ENCODE measurements at places on chromosomes 1 and 21. TPM values are rescaled to one million over a fixed set of nuclear protein-coding genes. Genes with fewer than 3 reads are reported as not detected.

The PAPPA2 gene
- total RNA-seq: 1.2 TPM

The SNIP1 gene
- total RNA-seq: 11.4 TPM

The APOBEC4 gene
- total RNA-seq: not detected

The EVA1C gene
- total RNA-seq: 58.5 TPM

GRCh38 chr1:234091065-234091401 is 186.6 kb downstream of the SLC35F3 start:
- no peak for DNase-seq

- no peak for DNase-seq
Observed at GRCh38 chr1:219726480-219727272, 113.8 kb upstream of the ZC3H11B start.

DNA sequence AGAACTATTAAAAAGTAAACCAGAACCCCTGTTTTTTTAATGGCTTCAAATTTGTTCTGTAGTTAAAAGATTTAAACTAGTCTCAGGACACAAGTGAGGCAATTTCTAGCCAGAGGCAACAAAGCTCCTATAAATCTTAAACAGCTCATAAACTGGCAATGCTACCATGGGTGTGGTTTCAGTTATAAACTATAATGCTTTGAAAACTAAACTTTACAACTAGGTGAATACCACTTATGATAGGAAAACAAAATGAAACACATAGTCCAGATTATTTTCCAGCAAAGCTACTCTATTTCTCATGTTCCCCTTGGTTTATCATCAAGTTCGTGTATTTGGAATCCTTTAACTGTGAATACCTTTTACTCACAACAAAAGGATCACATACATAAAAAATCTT is 282.5 kb downstream of the VAV3 start:
- no peak for DNase-seq

- no peak for DNase-seq
Observed at GRCh38 chr21:21003701-21004100, 5.5 kb downstream of the NCAM2 start.

GRCh38 chr1:173570370-173571007 is 32.4 kb downstream of the SLC9C2 start:
- DNase-seq: no peak

DNA sequence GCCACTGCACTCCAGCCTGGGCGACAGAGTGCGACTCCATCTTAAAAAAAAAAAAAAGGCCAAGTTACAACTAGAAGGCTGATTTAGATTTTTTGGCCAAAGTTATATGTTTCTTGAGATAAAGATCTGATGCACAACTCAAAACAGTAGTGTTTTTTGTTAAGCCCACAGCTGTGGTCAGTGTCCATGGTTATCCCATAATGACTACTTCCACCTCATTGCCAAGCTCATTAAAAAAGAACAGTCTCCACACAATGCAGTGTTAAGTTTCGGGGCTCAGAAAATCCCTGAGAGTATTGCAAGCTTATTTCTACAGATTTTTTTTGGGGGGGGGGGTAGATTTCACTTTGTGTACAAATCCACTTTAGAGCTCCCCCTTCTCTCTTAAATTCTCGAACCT is 120.5 kb downstream of the RUNX1 start:
- no peak for DNase-seq

- no peak for DNase-seq
Observed at GRCh38 chr1:58735586-58735985, 35.7 kb upstream of the MYSM1 start.

DNA sequence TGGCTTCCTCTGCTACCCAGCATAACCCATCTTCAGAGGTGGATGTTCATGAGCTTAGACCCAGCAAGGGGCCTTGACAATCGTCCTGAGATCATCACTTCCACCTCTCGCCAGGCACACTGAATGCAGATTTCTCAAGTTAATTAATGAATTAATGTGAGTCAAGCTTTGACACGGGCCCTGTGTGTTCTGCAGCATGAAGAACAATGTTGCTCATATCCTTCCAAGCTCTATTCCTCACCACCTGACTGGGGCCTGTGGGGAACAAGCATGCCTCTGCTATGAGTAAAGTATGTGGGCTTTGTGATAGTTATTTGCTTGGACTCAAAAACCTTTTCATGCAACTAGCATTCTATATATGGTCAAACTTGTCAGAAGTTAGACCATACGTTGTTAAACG is 122.0 kb downstream of the SEC16B start:
- no peak for DNase-seq

DNA sequence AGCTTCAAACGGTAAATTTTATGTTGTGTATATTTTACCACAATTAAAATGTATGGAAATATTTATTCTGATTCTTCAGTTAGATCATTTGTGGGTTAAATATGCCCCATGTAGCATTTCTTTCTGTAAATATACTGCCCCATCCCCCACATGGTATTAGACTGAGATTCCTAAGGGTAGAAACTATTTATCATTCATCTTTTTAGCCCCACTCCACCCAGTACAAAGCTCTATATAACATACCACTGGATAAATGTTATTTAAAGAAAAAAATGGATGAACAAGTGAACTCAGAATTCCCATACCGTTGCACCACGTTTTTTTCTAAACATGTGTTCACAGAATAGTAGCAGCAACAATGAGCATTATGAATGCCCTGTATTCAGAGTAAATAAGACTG is 234.0 kb upstream of the IRF2BP2 start:
- DNase-seq: no peak

All from breast epithelium (tissue), 4 donors.